ENCODE measurements at places on chromosomes 3 and 15.

GRCh38 chr3:64489361-64490044, 198.3 kb downstream of the ADAMTS9 start:
- DNase-seq, result peak; percentile 87

DNA sequence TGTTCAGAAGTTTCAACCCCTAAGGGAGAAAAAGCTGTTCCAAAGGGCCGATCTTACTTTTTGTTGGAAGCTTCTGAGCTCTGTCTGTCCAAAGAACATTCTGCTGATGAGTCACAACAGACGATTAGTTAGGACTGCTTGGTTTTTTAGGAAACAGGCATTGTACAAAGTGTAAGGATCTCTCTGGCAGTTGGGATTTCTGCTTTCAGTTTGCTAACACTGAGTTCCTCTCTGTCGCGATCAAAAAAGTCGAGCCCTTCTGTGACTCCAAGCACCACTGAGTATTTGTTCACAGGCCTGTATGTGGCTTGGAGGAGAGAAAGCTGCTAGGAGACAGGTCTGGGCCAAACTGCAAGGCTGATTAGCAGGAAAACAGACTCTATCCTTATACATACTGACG, 91.8 kb upstream of the PFN2 start:
- no peak for DNase-seq

GRCh38 chr15:38894243-38894948, 329.8 kb upstream of the RASGRP1 start:
- DNase-seq, result no peak

GRCh38 chr15:59380902-59381610, 8.4 kb upstream of the MYO1E start:
- DNase-seq, result no peak

GRCh38 chr15:41983221-41983620, 10.9 kb upstream of the EHD4 start:
- DNase-seq, result no peak

- no peak for DNase-seq
Observed at GRCh38 chr3:110905121-110905520, 166.5 kb upstream of the NECTIN3 start.

GRCh38 chr3:58190882-58191281, 19.9 kb downstream of the DNASE1L3 start:
- DNase-seq, result no peak

- no peak for DNase-seq
Observed at GRCh38 chr3:2198776-2199279, 100.2 kb downstream of the CNTN4 start.

DNA sequence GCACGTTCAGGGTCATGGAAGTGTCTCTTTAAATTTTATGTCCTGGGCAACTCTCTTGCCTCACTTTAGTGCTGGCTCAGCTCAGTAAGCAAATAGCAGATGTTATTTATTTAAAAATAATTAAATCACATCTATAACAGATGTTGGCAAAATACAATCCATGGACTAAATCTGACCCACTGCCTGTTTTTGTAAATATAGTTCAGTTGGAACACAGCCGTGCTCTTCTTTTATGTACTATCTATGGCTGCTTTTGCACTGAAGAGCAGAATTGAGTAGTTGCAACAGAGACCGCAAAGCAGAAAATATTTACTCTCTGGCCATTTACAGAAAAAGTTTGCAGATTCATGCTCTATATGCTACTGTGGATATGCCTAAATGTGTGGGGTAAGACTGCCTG, 79.2 kb downstream of the SAMMSON start:
- no peak for DNase-seq

DNA sequence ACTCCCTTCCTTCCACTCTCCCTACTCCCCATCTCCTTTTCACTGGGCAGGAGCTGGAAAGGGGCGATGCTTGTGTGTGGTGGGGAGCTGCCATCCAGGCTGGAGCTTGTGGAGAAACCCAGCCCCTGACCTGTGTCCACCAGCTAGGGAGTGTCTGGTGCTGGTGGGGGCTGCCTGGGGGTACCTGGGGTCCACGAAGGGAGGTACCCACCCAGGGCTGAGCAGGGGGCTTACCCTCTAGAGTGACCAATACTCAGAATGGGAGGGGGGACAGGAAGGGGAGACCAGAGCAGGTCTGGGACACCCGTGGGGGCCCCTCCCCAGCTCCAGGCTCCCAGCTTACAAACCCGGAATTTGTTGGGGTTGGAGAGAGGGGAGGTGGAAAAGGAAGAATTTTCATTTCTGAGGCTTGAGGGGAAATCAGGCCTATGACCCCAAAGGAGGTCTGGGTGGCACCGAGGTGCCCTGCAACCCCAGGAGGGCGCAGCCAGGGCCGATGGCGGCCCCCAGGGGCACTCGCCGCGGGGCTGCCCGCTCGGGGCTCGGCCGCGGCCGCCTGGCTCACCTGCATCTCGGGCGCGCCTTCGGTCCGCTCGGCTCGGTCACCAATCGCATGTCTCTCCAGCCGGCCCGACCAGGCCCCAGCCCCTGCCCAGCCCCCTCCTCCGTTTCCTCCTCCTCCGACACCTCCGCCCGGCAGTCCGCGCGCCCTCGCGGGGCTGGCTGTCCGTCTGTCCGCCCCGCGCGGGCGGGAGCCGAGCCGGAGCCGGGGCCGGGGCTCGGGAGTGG, 773 bp downstream of the LINGO1 start:
- no peak for DNase-seq

GRCh38 chr3:122004991-122005565, 17.0 kb downstream of the ILDR1 start:
- no peak for DNase-seq

GRCh38 chr15:94255540-94255939, 24.2 kb downstream of the MCTP2 start:
- no peak for DNase-seq

- no peak for DNase-seq
Observed at GRCh38 chr15:60091157-60091556, 87.0 kb downstream of the FOXB1 start.

- no peak for DNase-seq
Observed at GRCh38 chr15:65115086-65115485, at the start of gene UBAP1L. Gene UBAP1L, minus strand, starts transcription at chr15:65115200. Its CDS starts 8,985 bp downstream, at chr15:65106215.

- DNase-seq, result no peak
Observed at GRCh38 chr3:131797776-131798175, 237.0 kb downstream of the CPNE4 start.

DNA sequence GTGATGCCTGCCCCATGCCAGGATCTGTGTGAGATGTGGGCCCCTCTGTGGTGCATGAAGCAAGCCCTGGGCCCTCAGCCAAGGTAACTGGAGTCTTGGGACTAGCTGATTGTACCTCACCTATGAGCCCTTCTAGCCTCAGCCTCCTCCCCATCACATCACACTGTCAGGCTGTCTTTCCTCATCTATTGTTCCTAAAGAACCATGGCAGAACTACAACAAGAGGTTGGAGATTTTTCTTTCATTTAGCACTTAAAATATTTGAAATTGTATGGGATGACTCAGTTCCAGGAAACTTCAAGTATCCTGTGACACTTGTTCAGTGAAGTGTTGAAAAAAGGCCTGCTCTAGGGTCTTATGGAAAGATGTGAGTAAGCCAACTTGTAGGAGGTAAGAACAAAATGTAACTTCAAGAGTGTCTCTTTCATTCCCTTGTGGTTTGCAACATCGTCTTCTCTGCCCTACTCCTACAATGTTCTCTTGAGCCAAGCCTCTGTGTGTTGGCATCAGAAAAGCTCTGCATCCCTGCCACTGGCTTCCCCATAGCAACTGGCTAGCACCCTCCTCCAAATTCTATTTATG, 58.7 kb upstream of the TIPARP start:
- no peak for DNase-seq

GRCh38 chr15:101795455-101795854, 7.9 kb upstream of the OR4F6 start:
- no peak for DNase-seq

DNA sequence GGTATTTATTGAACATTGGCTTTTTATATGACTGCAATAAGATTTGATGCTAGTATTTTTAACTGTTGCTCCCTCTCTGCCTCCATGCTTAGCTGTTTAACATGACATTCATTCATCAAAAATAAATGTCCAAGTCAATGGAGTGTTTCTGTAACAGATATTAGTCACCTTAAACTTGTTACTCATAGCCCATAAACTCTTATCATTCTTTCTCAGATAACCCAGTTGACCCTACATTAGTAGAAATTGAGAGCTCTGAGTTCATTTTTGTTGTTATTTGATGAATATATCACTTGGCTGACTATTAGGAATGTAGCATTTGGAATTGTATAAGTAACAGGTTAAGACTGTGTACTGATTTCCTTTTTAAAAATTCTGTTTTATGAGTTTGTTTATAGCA, 201.1 kb downstream of the UBE2E2 start:
- DNase-seq, result no peak

- DNase-seq, result no peak
Observed at GRCh38 chr3:25901796-25902195, 111.9 kb downstream of the OXSM start.

GRCh38 chr3:161082063-161082462, 23.1 kb downstream of the B3GALNT1 start:
- DNase-seq, result no peak
